WTC11 (cell line): ENCODE measurements at places on chromosomes 11 and 22. TPM values are rescaled to one million over a fixed set of nuclear protein-coding genes. Genes with fewer than 3 reads are reported as not detected.

- DNase-seq = no peak
Observed at GRCh38 chr11:121870206-121871045, 245.6 kb downstream of the BLID start.

DNA sequence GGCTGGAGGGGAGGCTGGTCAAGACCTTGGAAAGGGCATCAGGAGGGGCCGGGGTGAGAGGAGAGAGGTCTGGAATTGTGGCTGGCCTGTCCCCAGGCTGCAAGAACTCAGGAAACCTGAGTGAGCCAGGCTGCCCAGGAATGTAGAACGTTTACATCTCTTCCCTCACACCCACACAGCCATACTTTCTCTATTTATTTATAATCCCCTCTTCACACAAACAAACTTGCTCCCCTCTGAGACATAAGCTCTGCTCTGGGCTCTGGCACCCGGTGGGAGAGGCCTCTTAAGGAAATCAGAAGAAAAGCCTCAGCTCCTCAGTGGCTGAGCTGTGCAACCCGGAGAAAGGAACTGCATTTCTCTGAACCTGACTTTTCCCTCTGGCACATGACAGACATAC lies 5.5 kb downstream of the CHRDL2 start:
- no peak for DNase-seq

GRCh38 chr22:19819911-19820879 lies 34.5 kb downstream of the GNB1L start:
- DNase-seq = no peak

GRCh38 chr11:82474876-82475275 lies 258.8 kb downstream of the FAM181B start:
- DNase-seq = no peak

- DNase-seq = no peak
Observed at GRCh38 chr11:28366549-28367346, 258.6 kb downstream of the METTL15 start.

DNA sequence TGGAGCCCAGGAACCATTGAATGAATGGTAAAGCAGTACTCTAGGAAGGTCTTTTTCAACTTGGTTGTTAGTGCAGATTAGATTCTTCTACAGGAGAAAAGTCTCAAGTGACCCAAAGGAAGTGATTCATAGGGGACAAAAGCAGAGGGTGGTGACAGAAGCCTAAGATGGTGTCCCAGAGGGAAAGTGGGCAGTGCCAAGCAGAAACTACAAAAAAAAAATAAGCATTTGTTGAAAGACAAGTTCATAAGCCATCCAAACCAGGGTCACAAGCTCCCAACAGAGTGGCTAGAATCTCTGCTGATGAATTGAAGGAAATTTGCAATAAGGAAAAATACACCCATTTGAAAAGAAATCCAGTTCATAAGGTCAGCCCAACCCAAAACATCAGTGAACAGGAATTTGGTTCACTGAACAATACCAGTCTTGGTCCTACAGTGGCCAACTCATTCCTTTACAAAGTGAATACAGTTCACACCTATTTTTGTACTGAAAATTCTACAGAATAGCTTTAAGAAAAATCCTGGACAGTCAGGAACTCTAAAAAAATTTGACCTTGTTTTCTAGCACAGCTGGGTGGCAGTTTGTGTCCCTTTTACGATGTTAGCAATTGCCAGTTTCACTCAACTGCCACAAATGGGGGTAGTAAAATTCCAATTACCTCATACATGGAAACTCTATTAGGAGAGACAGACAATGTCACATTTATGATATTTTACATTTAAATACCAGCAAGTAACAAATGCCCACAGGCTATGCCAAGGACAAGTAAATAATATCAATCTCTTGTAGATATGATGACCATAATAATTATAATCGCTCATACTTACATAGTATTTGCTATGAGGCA lies 21.6 kb upstream of the NUP160 start:
- no peak for DNase-seq

DNA sequence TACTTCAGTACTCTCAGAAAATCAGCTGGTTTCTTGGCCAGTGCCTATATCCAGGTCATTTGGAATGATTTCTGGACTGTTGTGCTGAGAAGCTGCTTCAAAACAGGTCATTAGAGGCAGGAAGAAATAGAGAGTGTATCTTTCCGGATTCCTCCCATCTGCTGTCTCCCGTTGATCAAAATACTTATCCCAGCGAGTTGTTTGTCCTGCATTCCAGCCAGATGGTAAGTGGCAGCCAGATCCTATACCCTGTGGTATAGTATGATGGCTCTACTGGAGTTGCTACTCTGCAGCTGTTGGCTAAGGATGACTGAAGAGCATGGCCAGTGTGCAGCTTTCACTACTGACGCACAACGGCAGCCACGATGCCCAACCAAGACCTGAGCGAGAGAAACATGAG lies 560.9 kb upstream of the ANO5 start:
- no peak for DNase-seq

DNA sequence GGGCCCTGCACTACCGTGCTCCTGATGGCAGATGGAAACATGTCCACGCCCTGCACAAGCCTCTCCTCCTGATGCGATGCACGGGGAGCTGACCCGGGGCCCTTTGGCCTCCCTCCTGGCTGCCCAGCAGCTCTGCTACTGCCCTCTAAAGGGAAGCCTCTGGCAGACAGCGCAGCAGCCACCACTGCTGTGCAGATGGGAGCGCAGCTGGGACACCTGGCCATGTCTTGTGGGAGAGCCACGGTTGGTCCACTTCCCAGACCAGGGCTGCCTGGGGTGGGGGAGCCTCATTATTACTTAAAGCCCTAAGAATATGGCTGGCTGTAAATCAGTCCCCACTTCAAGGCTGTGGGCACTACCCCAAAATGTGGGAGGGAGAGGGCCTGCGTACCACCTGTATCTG lies 38.3 kb downstream of the TBX1 start:
- DNase-seq = no peak

DNA sequence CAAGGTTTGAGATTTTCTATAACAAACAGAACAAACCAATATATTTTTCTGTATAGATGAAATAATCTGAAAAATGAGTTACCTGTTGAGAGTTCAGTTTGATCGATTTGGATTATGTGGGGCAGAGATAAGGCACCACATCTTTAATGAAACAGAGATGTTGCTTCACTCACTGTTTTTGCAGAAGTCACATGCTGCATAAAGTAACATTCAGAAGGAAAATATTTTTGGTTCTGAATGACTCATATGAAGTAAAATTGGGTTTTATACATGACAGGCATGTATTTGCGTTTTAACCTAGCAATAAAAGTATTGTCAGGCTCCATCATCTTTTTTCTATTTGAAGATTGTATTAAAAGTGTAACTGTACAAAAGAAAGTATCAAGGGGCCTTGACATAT lies 77.8 kb downstream of the BBOX1 start:
- no peak for DNase-seq

DNA sequence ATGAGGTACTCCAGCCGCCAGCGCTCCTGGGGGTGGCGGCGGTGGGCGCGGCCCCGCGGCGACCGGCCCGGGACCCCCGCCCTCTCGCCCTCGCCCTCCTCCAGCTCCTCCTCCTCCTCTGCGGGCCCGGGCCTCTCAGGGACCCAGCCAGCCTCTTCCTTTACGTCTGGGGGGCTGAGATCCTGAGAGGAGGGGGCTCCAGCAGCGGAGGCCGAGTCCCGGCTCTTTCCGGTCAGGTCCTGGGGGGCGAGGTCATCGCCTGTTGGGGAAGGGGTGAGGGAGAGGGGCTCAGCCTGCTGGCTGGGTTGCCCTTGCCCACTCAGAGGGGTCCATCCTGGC lies 4.3 kb downstream of the ZFTA start:
- DNase-seq = no peak

- peak; percentile 70 for DNase-seq
Observed at GRCh38 chr11:57513911-57514537, 1.5 kb downstream of the SLC43A1 start.

DNA sequence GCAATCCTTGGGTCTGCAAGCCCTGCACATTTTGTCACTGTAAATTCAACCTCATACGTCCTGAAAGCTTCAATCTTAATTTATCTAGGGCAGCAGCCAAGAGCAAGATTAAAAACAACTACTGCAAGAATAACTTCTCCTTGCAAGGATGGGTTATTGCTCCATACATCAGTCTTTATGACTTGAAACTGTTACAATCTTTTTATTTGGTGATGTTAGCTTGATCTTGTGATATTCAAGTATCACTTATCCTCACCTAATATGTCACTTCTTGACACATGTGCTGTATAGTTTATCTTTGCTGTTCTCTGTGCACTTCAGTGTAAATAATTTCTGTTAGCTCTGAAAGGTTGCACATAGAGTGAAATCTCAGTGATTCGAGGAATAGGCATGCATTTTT lies 14.7 kb upstream of the APLP2 start:
- no peak for DNase-seq

GRCh38 chr11:131537748-131538147 lies 167.3 kb downstream of the NTM start:
- no peak for DNase-seq

DNA sequence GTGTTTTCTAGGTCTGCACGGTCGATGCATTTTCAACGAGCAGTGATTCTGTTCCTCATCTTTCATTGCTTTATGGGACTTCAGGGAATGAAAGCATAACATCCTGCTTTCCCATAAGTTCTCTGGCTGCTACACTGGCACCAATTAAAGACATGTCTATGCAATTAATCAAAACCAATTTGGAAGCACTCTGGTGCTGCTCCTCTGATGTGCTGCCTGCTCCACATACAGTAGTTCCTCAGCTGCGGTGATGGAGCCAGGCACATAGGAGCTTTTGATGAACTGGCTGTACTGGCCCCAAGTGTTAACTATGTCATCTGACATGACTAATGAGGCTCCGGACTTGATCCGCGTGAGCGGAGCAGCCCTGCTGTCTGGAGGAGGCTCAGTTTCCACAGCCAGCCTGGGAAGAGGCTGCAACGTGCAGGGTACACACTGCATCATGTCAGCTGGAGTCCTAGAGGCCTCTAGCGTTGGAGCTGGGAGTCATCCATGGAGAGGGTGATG lies 29.8 kb downstream of the GVQW3 start:
- DNase-seq = no peak

DNA sequence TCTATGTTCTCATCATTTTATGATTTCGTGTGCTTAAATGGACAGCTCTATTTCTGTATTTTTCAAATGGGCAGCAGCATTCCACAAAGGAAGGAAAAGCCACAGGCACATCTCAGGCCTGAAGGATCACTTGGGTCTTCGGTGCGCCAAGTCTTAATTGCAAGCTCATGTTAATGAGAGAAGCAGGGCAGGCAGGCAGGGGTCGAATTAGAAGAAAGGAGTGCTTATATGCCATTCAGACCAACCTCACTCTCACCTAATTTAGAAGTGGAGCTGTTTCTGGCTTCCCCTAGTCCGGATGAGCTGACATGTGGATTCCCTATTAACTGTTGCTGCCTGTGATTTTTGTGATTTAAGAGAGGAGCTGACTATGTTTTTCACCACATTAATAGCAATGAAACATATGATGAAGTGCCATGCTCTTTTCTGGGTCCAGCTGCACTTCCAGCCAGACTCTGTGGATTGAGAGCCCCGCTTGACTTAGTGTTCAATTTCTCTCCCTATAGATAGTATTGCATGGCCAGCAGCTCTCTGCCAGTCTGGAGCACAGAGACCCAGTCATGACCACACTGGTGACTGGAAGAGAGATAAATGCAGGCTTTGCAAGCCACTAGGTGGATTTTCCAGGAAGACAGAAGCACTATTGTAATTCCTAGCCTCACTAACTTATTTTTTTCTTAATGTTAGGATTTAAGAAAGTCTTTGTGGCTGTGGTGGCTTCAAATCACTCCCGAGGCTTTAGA lies 373.9 kb upstream of the FAT3 start:
- no peak for DNase-seq

- DNase-seq = no peak
Observed at GRCh38 chr11:16853859-16854258, 115.4 kb downstream of the C11orf58 start.

- DNase-seq = peak; percentile 90
Observed at GRCh38 chr11:66068154-66068821, 1.8 kb upstream of the PACS1 start.

Gene FBXO3
- total RNA-seq = 14.5 to 19.0 TPM (median 15.7 TPM) in 3 replicates

Gene ADM2
- total RNA-seq = 6.3 to 10.9 TPM (median 7.6 TPM) in 3 replicates

Gene SLC2A11
- total RNA-seq = 17.2 to 21.1 TPM (median 19.9 TPM) in 3 replicates

Gene MAJIN
- total RNA-seq = not detected in 3 replicates

Gene OR10D3
- total RNA-seq = not detected in 3 replicates

Gene APOL6
- 0.17 to 0.27 TPM (median 0.21 TPM) in 3 replicates for total RNA-seq

Gene C11orf91
- 0.22 TPM in 1 of 3 replicates, not detected in the others for total RNA-seq

Gene SLC22A6
- not detected in 3 replicates for total RNA-seq
